ENCODE measurements at places on chromosomes 3 and 15.

GRCh38 chr3:60757724-60758123 lies 493.5 kb downstream of the FHIT start:
- no peak for DNase-seq

- no peak for DNase-seq
Observed at GRCh38 chr15:94287794-94288246, 56.5 kb downstream of the MCTP2 start.

- no peak for DNase-seq
Observed at GRCh38 chr15:60635507-60636352, 156.8 kb upstream of the ICE2 start.

DNA sequence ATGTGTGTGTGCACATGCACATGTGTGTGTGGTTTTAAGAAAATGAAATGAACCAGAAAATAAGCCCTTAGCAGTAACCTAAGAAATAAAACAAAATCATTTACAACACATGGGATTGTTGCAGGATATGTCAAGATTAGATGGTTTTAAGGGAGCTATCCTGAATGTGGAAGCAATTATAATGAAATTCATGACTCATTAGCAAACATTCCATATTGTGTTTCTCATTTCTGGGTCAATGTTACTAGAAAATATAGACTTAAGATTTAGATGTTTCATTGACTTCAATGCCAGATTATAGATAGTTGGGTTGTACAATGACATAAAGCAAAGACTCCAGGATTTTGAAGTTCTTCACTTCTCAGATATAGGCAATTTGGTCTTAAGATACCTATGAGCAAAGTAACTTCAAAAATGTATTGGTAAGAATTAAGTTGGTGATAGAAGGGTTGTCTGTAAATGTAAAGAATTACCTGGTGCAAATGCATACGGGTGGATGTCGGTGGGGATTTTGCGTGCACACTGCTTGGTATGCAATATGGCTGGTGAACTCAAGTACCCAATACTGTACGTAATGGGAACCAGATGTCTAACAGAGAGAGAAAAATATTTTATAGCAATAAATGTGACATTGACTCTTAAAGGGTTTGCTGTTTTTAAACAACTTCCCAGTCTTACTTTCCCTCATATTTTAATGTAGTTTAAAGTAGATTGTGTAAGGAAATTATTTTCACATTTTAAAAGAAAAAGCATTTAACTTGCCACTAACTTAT lies 53.9 kb upstream of the NR2F2 start:
- DNase-seq = no peak

- no peak for DNase-seq
Observed at GRCh38 chr15:48632651-48633050, 12.9 kb downstream of the FBN1 start.
